ENCODE measurements at places on chromosomes 6 and 20. TPM values are rescaled to one million over a fixed set of nuclear protein-coding genes. Genes with fewer than 3 reads are reported as not detected.
A peak's percentile ranks its signal among the peaks of the same experiment; 100 is the strongest.

DNA sequence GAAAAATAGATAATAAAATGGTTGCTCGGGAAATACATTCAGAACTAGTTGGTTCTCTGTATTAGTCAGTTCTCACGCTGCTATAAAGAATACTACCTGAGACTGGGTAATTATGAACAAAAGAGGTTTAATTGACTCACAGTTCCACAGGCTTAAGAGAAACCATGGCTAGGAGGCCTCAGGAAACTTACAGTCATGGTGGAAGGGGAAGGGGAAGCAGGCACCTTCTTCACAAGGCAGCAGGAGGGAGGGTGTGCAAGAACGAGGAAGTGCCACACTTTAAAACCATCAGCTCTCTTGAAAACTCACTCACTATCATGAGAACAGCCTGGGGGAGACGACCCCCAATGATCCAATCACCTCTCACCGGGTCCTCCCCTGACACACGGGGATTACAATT lies 24.2 kb upstream of the SNX9 start:
- DNase-seq = no peak

- DNase-seq = no peak
These were observed 264.5 kb downstream of the CDH4 start for GRCh38 chr20:61516346-61517208.

- DNase-seq = no peak
These were observed 37.6 kb downstream of the GSTA2 start for GRCh38 chr6:52725535-52726192.

- DNase-seq = peak; percentile 29
These were observed 29.7 kb downstream of the FYN start for GRCh38 chr6:111843347-111844147.

DNA sequence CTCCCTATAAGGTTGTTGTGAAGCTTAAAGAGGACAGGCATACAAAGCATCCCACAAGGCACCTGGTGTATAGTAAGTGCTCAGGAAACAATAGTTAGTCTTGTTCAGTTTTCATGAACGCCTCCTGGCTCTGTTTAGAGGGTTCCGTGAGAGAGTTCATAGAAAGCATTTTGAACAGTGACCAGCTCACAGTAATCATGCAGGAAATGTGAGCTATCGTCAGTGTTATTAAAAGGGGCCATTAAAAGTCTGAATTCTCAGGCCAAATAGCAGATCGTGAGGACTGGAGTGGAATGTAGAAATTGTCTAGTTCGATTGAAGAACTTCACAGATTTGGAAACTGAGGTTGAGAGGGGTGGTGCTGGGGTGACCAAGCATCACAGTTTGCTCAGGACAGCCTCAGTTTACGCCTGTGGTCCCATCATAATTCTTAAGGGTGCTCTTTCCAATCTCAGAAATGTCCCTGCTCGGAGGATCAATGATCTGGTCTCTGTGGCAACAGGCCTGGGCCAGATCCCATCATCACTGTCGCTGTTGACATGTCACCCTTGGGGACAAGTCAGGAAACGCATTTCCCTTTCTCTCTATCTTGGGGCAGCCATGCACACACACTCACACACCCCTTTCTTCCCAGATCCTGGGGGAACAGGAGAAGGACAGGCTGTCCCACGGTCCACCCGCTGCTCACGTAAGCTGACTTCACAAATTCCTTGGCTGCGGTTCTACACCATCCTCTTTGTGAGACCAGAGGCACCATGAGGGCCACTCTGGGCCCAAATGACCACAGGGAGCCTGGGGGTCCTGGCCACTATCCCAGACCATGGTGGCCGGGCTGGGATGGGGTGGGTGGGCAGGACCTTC lies 7.2 kb downstream of the TGM2 start:
- DNase-seq = peak; percentile 43

GRCh38 chr20:17645546-17646208 lies 36.4 kb downstream of the RRBP1 start:
- no peak for DNase-seq

DNA sequence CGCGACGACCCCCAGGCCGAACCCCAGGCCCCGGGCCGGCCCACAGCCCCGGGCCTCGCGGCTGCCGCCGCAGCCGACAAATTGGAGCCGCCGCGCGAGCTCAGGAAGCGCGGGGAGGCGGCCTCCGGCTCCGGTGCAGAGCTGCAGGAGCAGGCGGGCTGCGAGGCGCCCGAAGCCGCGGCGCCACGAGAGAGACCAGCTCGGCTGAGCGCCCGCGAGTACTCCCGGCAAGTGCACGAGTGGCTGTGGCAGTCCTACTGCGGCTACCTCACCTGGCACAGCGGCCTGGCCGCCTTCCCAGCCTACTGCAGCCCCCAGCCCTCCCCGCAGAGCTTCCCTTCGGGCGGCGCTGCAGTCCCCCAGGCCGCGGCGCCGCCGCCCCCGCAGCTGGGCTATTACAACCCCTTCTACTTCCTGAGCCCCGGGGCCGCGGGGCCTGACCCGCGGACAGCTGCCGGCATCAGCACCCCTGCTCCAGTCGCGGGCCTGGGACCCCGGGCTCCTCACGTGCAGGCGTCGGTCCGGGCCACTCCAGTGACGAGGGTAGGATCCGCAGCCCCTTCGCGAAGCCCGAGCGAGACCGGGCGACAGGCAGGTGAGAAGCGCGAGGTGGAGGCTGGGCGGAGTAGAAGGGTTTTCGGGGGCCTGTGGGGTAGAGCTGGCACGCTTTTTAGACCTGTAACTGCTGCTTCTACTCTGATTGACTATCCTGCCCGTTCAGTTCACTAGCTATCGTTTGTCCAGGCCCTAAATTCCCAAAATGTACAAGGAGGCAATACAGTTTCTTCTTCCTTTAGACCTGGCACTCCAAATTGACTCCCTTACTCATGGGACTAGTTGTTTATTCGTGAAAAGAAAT lies 654 bp downstream of the FAM8A1 start:
- DNase-seq = peak; percentile 77

- DNase-seq = no peak
These were observed 103.5 kb upstream of the AKAP12 start for GRCh38 chr6:151136141-151136755.

- peak; percentile 83 for DNase-seq
These were observed 3.0 kb upstream of the GUCA1B start for GRCh38 chr6:42197555-42198362.

GRCh38 chr20:2917266-2917665 lies 44.0 kb downstream of the PTPRA start:
- DNase-seq = no peak

DNA sequence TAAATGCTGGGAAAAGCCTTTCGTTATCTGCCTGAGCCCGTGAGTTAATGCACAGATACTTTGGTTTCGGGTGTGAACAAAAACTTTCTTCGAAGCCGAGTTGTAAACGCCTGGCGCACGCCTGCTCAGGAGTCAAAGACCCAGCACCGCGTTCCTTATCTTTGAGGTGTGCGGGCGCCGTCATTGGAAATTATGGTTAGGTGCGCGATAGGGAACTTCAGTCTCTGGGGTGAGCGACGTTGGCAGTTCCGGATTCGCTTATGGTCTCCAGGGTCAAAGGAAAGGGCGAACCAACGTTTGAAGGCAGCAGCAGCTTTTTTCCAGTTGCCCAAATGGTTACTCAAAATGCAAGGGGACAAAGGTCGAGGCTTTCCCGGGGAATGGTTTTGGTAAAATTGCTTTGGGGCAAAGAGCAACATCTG lies 853 bp downstream of the SLC22A3 start:
- DNase-seq = no peak

- DNase-seq = no peak
These were observed 83.1 kb upstream of the PTPN1 start for GRCh38 chr20:50426866-50427718.

DNA sequence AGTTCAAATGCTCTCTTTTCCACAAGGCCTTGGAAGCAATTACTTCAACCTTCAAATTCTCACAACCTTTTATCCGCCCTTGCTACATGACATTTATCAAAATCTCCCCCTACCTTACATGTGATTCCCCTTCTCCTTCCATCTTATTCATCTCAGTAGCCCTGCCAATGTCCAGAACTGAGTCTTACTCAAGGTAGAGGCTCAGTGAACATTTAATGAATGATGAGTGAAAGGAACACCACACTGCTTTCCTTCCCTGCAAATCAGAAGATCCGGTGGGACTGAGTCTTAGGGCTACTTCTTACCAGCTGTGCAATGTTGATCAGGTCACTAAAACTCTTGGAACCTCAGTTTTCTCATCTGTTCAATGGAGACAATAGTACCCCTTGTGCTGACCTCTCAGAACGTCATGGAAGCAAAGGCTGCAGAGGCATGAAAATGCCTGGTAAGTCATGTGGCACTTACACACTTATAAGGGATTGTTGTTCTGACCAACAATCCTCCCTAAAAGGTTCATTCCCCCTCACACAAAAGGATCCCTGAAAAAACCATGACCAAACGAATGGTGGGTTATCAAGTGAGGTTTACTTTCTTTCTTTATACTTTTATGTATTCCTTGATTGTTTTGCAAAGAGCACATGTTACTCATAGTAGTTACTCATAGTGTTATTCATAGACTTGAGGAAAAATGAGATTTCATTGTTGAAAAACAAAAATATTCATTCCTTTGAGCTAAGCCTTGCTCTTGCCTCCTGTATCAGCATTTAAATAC lies 6.5 kb downstream of the MDGA1 start:
- no peak for DNase-seq

- peak; percentile 54 for DNase-seq
These were observed 17.8 kb downstream of the TMEM30A start for GRCh38 chr6:75266716-75267291.

DNA sequence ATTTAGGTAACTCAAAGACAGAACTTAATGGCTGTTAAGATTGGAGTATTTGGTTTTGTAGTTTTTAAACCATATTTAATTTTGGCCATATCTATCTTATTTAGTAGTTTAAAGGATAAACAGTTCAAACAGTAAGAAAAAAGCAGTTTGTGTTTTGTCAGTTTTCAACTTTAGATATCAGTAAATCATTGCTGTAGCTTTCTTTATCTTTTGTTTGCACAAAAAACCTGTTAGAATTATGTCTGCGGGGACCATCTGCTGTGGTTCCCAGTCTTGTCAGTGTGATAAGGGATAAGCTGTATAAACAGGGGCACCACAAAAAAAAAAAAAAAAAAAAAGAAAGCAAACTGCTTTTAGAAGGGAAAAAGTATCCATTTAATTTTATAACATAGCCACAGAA lies 40.9 kb downstream of the CDKAL1 start:
- DNase-seq = no peak

DNA sequence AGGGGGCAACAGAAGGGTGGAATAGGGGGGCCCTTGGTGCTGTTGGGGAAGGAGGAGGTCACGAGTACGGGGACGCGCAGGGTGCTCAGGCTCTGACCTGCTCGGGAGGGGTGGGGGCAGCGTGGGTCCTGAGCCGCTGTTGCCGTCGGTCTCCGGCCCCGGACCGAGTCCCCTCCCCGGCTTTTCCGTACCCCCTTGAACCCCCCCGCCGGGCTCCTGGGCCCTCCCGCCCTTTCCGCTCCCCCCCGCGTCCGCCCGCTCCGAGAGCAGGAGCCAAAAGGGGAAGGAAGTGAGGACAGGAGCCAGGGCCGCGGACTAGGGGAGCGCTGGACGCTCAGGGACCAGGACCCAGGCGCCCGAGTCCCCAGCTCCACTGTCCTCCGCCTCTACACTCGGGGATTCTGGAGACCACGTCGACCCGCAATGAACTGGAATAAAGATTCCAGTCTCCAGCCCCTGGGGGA lies at the start of gene RGL2:
RGL2 (minus strand) TSS at position 170 of the 464 bp plus-strand sequence. CDS start 332 bp downstream, outside the sequence.
- DNase-seq = peak; percentile 63

- no peak for DNase-seq
These were observed 96.8 kb upstream of the MLIP start for GRCh38 chr6:54014440-54014839.

The POU3F2 gene
- polyA plus RNA-seq = 0.32 TPM

The SPATS1 gene
- not detected for polyA plus RNA-seq

The KCNK16 gene
- not detected for polyA plus RNA-seq

The SLC22A7 gene
- 0.51 TPM for polyA plus RNA-seq

The NMBR gene
- not detected for polyA plus RNA-seq

The DAAM2 gene
- polyA plus RNA-seq = 3.4 TPM

The ANGPT4 gene
- polyA plus RNA-seq = 0.15 TPM

The SIRPD gene
- polyA plus RNA-seq = not detected

The TAP2 gene
- 2.5 TPM for polyA plus RNA-seq

The TREML2 gene
- not detected for polyA plus RNA-seq

The WFDC12 gene
- polyA plus RNA-seq = not detected

The ACSS1 gene
- not detected for polyA plus RNA-seq

The TRIM15 gene
- not detected for polyA plus RNA-seq

The FAM162B gene
- polyA plus RNA-seq = 0.56 TPM

The EHMT2 gene
- 89.6 TPM for polyA plus RNA-seq

The THEMIS gene
- polyA plus RNA-seq = 0.06 TPM

The IL17F gene
- polyA plus RNA-seq = not detected
